ENCODE measurements at places on chromosomes 11 and 22. TPM values are rescaled to one million over a fixed set of nuclear protein-coding genes. Genes with fewer than 3 reads are reported as not detected.
A peak's percentile ranks its signal among the peaks of the same experiment; 100 is the strongest.

Gene TNNT3
- not detected for total RNA-seq

GRCh38 chr11:45737056-45737455, 67.9 kb upstream of the SLC35C1 start:
- DNase-seq, result peak; percentile 34

Gene ACRV1
- 0.10 TPM for total RNA-seq

Gene CCDC116
- total RNA-seq, result not detected

- DNase-seq, result peak; percentile 42
These were observed 18.3 kb downstream of the OTUB1 start for GRCh38 chr11:64004590-64004984.

Gene CAVIN3
- total RNA-seq, result not detected

DNA sequence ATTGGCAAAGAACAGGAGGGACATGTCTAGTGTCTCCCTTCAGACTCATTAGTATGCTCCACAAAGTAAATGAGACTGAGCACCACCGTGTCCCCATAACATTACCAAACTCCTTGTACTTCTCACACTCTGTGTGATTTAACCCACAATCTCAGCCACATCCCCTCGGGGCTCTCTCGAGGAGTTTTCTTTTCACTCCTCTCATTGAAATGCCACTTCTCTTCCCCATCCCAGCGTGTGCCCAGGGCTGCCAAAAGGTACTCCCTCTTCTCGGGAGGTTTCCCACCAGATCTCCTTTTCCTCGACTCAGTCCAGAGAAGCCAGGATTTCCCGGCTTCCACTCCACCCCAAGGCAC, 1.1 kb downstream of the RBFOX2 start:
- DNase-seq, result no peak

Gene OR8H3
- not detected for total RNA-seq
